Left renal pelvis (tissue), 4 donors: ENCODE measurements at places on chromosomes 7 and 10. TPM values are rescaled to one million over a fixed set of nuclear protein-coding genes. Genes with fewer than 3 reads are reported as not detected.

GRCh38 chr10:22346096-22346661 is 883 bp downstream of the SPAG6 start:
- DNase-seq: no peak

The MEOX2 gene
- polyA plus RNA-seq: 3.6 TPM

DNA sequence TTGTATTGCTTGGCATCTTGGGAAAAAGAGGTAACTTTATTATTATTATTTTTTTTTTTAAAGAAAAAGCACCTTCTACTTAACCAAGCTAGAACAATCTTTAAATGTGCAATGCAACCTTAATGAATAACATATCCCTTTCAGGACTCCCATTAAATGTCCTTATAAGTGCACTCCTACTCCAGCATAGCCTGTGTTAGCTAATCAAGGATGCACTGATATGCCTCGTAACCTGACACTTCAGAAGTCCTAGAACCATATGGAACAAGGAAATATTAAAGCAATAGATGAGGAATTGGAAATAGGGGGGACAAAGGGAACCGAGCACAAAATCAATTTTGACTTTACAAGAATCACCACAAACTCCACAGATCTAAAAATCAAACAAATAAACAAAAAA is 522.4 kb downstream of the PARD3 start:
- no peak for DNase-seq

The SPDYE2B gene
- 0.39 TPM for polyA plus RNA-seq

The NFE2L3 gene
- polyA plus RNA-seq: 39.2 TPM

DNA sequence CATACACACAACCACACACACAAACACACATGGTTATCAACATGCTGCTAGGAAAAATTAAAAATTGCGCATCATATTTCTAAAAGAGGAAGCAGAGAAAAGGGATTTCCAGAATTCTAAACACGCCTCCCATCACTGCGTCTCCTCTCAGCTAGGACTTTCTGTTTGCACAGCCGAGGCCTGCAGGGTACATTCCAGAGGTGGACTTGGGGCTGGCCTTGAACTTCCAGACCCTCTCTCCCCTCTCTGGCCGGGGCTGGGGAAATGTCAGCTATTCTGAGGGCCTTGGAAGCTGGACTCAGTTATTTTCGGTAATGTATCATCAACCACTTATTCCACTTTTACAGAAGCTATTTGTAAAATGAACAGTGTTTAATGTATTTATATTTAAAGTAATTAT is 168.7 kb downstream of the GALNT17 start:
- DNase-seq: no peak

The ARHGAP22 gene
- 2.1 TPM for polyA plus RNA-seq
